ENCODE measurements at places on chromosomes 3 and 15.

DNA sequence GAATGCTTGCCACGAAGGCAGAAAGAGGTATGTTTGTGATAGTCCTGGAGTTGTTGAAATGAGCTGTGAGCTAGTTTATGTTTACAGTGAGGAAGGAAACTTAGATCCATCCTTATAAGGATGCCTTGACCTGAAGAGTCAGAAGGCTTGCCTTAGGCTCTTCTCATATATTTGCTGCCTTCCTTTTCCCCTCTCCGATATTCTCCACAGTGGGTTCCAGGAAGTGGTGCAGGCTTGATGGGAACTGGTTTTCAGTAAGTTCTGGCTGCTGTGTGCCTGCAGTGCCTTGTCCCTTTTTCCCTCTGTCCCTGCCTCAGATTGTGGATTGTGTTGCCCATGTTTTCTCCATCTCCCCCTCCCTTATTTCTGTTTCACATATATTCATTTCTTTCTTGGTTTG is 287.3 kb upstream of the UBE2E1 start:
- DNase-seq = no peak

- no peak for DNase-seq
Observed at GRCh38 chr3:28597452-28597851, 248.8 kb upstream of the AZI2 start.

- DNase-seq = no peak
Observed at GRCh38 chr15:81398910-81399551, 25.0 kb upstream of the TMC3 start.

DNA sequence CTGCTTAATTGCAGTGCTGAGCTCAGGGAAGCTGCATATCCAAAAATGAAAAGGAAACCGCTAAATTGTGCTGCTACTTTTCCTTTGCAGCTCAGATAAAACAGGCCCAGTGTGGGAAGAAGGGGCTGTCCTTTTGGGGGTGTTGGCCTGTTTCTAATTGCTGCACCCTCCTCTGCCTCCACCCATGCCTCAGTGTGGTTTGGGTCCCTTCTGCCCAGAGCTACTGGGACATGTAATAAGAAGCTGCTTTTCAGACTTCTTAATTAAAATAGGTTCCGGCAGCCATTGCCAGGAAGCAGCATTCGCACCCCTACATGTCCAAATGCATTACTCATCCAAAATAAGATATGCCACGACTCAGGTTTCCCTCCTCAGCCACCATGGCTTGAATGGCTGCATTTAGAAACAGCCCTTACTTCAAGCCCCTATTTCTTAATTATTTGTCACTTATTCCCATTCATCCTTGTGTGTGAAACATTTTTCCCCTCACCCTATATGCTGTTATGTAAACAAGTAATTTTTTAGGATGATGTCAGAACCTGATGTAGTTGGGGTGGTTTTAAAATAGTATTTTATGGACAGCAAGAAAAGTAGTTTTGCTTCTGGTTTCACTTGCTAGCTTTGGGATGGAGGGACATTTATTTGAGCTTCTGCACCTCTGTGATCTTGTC is 235.9 kb upstream of the CTDSPL start:
- DNase-seq = no peak

DNA sequence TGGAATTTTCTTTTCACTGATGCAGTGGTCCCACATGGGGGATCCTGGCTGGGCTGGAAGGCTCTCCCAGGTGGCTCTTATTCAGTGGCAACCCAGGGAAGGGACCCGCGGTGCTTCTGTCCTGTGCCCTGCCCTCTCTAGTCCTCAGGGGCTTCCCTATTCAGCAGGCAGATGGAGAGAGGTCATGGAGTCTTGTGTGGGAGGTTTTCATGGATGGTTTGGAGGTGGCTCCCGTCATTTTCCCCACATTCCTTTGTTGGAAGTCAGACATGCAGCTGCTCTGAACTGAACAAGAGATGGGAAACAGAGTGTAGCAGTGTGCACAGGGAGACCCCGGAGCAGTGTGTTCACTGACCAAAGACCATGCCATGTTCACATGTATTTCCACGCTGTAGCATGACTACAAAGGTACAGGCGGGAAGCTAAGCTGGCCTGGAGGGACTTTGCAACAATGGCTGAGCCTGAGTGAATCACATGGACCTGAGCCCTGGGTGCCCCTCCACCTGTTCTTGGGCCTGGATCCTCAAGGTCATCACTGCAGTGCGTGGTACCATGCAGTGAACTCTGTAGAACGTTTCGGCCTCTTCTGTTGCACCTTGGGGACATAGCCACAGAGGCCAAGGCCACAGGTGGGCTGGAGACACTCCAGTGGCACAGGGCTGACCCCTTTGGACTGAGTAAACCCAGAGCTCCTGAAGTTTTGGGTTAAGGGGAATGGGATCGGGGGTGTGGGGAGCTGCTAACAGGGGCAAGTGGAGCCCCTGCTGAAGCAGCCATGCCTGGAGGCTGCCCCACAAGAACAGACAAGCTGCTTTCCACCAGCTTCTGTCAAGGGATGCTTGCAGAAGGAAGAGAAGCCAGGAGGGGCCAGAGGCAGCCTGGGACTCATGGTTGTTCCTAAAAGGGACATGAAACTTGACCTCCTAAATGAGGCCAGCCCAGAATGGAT is 123.0 kb downstream of the ASB7 start:
- DNase-seq = no peak

DNA sequence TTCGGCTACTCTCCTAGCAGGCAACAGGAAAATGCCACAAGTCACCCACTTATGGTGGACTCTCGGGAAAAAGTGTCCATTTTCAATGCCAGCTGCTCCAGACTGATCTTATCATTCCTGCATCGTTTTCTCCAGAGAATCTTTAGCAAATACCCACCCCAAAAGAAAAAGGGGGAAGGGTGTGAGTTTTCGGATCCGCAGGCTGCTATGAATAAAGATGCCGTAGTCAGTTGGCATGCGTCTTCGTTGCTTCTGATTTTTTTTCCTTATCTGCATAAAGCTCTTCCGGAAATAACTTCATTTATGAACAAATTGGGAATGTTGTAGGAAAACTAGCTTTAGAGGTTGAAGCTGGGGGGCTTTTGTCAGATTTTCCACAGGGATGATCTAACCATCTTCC is 22.4 kb upstream of the VILL start:
- no peak for DNase-seq

GRCh38 chr15:63042877-63043334 is 359 bp downstream of the TPM1 start:
- DNase-seq = no peak

- no peak for DNase-seq
Observed at GRCh38 chr15:73607843-73608242, 25.3 kb downstream of the NPTN start.

DNA sequence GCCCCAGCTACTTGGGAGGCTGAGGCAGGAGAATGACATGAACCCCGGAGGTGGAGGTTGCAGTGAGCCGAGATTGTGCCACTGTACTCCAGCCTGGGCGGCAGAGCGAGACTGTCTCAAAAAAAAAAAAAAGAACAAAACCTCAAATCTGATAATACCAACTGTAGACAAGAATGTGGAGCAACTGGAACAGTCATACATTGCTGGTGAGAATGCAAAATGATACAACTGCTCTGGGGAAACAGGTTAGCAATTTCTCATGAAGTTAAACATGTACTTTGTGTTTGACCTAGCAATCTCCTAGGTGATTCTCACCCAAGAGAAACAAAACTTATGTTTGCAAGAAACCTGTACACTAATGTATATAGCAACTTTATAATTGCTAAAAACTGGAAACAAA is 4.4 kb upstream of the VHL start:
- DNase-seq = no peak

DNA sequence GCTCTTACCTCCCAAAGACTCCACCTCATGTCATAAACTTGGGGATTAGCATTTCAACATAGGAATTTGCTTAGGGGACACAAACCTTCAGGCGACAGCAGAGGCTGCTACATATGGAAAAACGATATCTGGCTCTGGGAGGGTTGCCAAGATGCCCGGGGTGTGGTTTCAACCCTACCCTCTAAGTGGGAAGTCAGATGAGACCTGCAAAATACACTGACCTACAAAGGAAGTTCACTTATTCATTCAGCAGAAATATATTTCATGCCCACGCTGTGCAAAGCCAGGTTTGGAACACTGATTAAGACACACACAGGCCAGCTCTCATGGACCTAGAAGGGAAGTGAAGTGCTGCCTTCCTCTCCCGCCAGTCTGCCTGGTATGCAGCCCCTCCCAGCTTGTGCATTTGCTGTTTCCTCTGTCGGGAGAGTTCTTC is 239.3 kb downstream of the FEZF2 start:
- no peak for DNase-seq

GRCh38 chr3:38645076-38645475 is 4.4 kb downstream of the SCN5A start:
- DNase-seq = no peak

- DNase-seq = no peak
Observed at GRCh38 chr3:99777210-99777549, 40.5 kb upstream of the CMSS1 start.

- no peak for DNase-seq
Observed at GRCh38 chr3:12825156-12825555, 16.2 kb downstream of the RPL32 start.

- no peak for DNase-seq
Observed at GRCh38 chr3:175606650-175607318, 747.6 kb downstream of the NAALADL2 start.

- DNase-seq = no peak
Observed at GRCh38 chr3:193165431-193166120, 75.4 kb upstream of the PLAAT1 start.

GRCh38 chr3:1179146-1179545 is 86.3 kb downstream of the CNTN6 start:
- no peak for DNase-seq

- no peak for DNase-seq
Observed at GRCh38 chr15:71496336-71496955, 313.9 kb upstream of the NR2E3 start.

GRCh38 chr3:73257186-73257585 is 195.7 kb downstream of the EBLN2 start:
- no peak for DNase-seq

DNA sequence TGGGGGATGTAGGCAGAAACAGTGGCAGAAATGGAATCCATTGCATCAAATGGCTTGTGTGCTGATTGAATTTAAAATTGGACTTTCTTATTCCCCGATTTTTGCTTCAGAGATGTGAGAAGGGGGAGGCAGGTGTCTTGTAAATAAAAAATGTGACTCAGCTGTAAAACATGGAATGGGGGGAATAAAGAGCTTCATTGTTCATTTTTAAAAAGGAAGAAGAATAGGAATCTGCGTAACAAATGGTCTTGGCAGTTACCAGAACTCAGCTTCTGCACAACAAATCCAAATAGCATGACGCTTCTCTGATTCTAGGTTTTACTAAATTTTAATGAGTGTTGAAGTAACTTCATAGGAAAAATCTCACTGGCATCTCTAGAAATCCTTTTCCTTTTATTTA is 323.9 kb upstream of the GBE1 start:
- no peak for DNase-seq

GRCh38 chr3:12503126-12503957 is 19.1 kb downstream of the TSEN2 start:
- no peak for DNase-seq

- DNase-seq = no peak
Observed at GRCh38 chr3:197022405-197023231, 7.0 kb downstream of the MELTF start.

- DNase-seq = no peak
Observed at GRCh38 chr3:40951636-40952035, 247.7 kb upstream of the CTNNB1 start.

GRCh38 chr3:8932507-8932906 is 30.8 kb downstream of the RAD18 start:
- no peak for DNase-seq

DNA sequence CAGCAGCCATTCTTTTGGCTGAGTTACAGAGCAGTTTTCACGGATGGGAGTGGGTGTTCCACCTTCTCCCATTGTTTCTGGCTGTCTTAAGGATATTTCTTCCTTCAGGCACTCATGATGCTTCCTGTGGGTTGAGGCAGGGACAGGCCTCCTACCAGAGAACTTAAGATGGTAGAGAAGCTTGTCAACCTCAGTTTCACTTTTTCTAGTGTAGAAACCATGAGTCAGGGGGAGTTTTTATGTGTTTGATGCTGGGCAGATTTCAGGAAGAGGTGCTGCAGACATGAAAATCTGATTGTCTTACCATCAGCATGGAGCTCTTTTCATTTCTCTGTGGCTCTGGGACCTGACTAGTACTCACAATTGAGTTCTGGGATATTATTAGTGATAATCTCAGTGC is 48.7 kb upstream of the VEPH1 start:
- DNase-seq = no peak

- DNase-seq = no peak
Observed at GRCh38 chr3:171245796-171246765, 214.1 kb downstream of the TNIK start.

GRCh38 chr3:137081711-137082110 is 123.9 kb downstream of the IL20RB start:
- DNase-seq = no peak

DNA sequence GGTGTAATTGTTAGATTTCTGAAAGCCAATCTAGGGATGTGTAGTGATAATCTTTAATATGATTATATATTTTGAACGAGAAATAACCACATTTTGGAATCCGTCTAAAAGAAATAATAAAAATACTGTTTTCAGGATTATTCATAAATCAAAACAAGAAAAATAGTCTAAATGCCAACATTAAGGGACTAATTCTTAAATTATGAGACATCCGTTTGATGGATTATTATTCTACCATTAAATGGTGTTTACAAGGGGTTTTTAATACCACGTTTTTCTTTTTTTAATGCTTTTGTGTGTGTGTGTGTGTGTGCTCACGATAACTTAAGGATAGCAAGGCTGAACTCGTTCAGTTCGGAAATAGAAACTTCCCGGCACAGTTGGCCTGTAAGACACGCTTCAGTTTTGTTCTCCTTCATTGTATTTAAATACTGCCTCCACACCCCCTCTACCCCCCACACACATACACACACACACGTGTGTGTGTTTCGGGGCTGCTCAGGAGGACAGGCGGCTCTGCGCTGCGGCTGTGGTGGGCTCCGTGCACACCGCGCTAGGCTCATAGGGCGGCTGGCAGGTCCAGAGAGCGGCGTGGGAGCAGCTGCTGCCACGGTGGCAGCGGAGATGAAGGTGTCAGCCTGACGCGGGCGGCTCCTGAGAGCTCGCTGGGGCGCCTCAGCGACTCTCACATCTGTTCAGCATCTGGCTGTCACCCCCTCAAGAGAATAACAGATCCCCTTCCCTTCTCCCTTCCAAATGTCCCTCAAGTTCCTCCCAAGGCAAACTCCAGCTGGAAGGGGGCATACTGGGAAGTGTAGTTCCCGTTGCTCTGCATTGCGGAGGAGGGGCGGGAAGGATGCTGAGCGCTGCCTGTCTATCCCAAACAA is 23.0 kb upstream of the ANP32A start:
- no peak for DNase-seq

- no peak for DNase-seq
Observed at GRCh38 chr3:112671930-112672715, 31.2 kb upstream of the CCDC80 start.

- DNase-seq = no peak
Observed at GRCh38 chr15:86089422-86089821, 9.8 kb downstream of the AGBL1 start.
